ENCODE measurements at places on chromosomes 7 and 10. TPM values are rescaled to one million over a fixed set of nuclear protein-coding genes. Genes with fewer than 3 reads are reported as not detected.
A peak's percentile ranks its signal among the peaks of the same experiment; 100 is the strongest.

GRCh38 chr10:119754085-119754484 is 28.2 kb downstream of the INPP5F start:
- DNase-seq = peak; percentile 43

- no peak for DNase-seq
Observed at GRCh38 chr7:463362-463781, 56.3 kb downstream of the PDGFA start.

DNA sequence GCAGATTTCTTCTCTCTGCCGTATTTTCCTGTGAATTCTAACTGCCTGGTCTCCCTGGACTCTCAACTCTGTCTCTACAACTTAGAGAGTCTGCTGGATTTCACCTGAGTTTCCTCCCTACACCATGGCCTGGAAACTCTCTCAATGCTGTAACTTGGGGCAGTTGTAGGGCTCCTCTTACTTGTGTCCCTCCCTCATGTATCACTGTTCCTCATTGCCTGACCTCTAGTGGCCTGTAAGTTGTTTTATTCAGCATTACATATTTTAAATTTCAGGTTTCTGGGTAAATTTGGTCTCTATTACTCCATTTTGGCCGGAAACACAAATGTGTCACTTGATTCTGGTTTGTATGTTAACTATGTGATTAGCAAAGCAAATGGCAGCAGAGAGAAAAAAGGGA is 70.9 kb downstream of the DYNC1I1 start:
- no peak for DNase-seq

DNA sequence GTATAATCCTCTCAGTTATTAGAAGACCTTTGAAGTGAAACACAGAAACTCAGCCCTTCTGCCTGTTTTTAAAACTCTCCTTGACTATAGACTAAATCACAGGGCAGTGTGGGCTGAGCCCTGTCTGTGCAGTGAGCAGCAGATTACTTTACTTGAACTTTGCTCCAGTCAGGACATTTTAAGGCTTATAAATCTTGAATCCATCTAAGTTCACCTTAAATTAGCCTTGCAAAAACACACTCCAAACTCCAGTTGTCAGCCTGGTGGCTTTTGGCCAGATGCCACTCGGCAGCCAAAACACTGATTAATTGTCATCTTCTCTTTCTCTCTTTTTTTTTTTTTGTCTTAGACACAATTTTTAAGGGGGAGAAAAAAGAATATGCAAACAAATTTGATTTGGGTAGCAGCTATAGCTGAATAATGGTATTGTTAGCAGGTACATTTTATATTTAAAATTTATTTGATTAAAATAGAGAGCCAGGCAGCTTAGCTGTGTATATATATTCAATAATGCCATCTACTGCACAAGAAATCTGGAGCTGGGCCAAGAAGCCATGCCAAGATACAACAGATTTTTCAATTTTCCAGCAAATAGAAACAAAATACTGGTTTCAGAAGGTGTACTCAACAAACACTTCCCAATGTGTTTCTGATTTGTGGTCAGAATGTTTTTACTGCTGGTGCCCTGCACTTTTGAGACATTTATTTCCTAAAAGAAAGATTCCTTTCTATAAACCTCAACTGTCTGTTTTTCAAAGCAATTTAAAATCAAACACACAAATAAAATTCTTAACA is 247.7 kb downstream of the TFEC start:
- DNase-seq = no peak

- DNase-seq = no peak
Observed at GRCh38 chr10:6195376-6195775, 7.4 kb upstream of the PFKFB3 start.

- DNase-seq = peak; percentile 44
Observed at GRCh38 chr10:110311357-110311949, 6.7 kb upstream of the SMNDC1 start.

DNA sequence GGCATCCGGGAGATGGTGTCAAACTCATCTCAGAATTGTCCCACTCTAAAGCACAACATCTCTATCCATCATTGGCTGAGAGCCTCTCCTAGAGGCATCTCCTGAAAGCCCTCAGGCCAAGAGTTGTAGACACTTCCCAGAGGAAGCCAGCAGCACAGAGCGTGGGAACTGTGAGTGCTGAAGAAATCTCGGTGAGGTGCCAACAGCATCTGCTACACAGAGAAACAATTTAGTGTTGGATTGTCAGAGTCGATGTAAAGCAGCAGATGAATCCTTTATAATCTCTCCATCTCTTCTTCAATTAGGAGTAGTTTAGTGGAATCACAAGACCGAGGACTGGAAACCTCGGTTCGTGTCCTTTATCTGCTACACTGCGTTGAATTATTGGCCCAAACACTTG is 172.2 kb downstream of the C7orf25 start:
- no peak for DNase-seq

GRCh38 chr10:122515588-122516231 is 44.8 kb upstream of the DMBT1 start:
- DNase-seq = no peak

DNA sequence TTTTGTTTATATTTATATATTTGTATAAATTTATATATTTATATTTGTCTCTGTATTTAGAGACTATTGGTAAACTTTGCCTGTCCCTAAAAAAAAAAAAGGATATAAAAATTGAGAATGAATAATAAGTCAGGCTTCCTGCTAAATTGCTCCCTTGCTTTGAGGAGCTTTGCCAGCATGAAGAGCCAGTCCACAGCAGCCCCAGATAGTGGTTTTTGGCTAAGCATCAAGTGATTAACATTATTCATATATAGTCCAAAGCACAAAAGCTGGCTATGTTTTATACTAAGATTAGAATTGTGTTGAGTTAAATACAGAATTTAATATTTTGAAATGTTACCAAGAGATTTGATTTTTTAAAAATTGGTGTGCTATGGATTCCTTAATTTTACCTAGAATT is 264.9 kb upstream of the FERD3L start:
- DNase-seq = no peak

DNA sequence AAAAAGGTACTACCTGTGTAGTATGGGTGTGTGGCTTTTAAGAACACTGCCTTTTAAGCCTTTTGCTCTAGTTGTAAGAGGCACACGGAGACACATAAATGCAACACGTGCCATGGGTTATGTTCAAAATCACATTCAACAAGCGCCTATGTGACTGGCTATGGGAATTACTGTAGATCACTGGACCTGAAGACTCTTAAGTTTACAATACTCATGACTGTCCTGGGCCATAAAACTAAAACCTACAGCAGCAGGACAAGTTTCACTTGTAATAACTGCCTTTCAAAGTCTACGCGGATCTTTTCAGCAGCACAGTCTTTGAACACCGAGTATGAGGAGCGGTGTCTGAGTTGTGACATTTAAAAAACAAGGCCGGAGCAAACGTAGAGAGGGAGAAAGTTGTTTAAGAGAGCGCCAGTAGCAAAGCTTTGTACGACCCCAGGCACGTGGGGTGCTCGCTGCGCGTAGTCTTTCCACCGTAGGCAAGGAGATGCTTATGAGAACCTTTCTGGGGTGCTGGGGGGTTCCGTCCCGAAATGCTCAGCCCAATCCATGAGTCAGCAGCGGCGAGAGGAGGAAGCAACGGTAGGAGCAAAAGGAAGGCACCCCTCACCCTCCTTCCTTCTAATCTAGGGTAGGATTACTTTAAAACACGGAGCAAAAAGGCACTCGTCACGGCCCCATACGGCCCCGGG is 662 bp downstream of the DNAJC2 start:
- DNase-seq = no peak

The GATA3 gene
- total RNA-seq = 0.09 TPM

The YKT6 gene
- total RNA-seq = 22.0 TPM

The AIFM2 gene
- total RNA-seq = 5.0 TPM
